ENCODE measurements at places on chromosomes 5 and 9. TPM values are rescaled to one million over a fixed set of nuclear protein-coding genes. Genes with fewer than 3 reads are reported as not detected.

The FAM221B gene
- not detected for total RNA-seq

GRCh38 chr5:43425983-43426382 lies 13.8 kb upstream of the CCL28 start:
- DNase-seq: no peak

GRCh38 chr9:76516871-76517270 lies 57.9 kb downstream of the GCNT1 start:
- DNase-seq: no peak

- DNase-seq: no peak
Observed at GRCh38 chr9:7760014-7760415, 39.6 kb downstream of the DMAC1 start.

The TMEM215 gene
- total RNA-seq: not detected

- DNase-seq: no peak
Observed at GRCh38 chr5:94595281-94595840, 23.0 kb downstream of the KIAA0825 start.

GRCh38 chr5:35129276-35129675 lies 81.5 kb upstream of the AGXT2 start:
- DNase-seq: no peak

GRCh38 chr5:113062869-113063508 lies 86.4 kb downstream of the DCP2 start:
- no peak for DNase-seq

DNA sequence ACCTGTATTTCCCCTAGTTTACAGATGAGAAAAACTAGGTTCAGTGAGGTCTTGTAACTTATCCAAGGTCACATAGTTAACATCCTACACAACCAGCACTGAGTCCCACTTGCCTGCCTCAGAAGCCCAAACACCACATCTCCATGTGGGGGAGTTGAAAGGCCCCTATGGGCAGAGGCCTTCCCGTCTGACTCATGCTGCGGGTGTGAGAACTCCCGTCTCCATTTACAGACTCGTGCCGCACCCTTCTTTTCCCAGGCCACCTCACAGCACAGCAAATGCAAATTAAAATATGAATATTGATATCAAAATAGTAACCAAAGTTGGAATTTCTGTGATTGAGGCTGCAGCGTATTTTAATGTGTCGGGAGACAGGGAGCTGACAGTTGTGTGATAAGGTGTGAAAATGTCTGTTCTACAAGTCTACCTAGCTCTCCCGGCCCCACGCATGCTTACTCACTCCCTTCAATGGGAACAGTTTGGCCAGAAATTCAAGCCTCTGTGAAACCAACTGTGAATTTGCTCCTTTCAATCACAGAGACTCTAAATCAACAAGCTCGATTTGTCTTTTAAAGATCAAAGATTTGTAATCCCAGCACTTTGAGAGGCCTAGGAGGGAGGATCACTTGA lies 90.1 kb downstream of the CRB2 start:
- no peak for DNase-seq

DNA sequence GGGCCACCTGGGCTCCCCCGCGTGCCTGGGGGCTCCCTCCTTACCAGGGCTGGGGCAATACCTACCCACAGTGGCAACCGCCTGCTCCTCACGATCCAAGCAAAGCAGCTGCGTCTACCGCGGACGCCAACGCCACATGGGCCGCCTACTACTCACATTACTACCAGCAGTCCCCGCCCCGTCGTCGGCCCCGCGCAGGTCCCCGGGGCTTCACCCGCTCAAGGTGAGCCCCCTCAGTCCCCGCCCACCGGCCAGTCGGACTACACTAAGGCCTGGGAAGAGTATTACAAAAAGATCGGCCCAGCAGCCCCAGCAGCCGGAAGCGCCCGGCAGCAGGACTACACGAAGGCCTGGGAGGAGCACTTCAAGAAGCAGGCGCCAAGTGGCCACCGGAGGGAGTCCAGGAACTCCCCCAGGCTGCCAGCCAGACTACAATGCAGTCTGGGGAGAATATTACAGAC lies 106.0 kb upstream of the MTAP start:
- no peak for DNase-seq

DNA sequence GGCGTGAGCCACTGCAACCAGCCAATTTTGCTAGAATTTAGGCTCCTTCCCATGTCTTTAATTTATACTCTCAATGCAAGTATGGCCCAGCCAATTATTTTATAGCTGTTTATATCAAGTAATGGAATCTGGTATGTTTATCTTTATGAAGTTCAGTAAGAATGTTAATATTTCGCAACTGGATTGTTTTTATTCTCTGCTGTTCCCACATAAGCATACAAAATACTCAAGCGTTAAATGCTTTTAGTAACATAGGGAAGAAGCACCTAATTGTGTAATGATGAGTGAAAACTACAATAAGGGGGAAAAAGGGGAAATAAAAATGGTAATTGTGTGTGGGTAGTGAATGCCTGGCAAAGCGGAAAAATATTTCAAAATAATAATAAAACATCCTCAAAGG lies 21.3 kb downstream of the PWWP2A start:
- DNase-seq: no peak

The PCDHAC1 gene
- total RNA-seq: 0.11 TPM

DNA sequence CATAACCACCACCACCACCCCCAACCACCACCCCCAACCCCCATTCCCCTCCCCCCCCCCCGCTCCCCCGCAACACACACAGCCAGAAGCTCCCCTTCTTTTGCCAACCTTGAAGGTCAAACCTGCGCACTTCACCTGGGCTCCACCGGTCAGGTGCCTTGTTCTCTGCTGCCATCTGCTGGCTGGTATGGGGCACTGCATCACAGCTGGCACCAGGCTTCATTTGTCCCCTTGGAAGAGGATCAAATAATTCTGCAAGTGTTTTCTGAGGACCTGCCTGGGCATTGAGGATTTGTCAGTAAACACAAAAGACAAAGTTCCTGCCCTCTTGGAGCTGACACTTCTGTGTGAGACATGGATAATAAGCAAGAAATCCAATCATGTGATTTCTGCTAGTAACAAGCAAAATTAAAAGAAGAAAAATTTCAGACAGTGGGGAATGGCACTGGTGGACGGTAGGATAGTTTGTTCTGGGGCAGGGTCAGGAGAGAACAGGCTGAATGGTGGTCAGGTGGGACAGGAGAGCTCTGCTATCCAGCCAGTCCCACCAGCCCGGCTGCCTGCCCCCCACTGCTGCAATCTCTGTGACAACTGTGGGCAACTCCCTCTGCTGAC lies 55.6 kb upstream of the LMX1B start:
- DNase-seq: no peak

DNA sequence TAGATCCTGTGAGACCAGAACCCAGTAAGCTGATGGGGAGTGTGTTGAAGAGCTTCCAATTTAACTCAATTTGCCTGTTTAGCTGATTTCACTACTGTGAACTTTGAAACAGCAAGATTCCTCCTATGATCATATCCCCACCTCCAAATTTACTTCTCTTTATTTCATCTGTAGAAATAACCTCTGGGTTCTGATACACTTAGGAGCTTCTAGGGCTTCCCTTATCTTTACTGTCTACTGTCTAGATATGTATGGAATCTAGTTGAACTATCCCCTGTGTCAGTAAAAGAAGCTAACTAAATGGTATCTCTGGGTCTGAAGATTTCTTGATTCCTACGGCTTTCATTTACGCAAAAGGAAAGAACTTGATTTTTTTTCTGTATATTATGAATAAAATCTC lies 116.8 kb downstream of the GCNT1 start:
- DNase-seq: no peak

The DNAH5 gene
- 0.56 TPM for total RNA-seq

The PITX1 gene
- total RNA-seq: 1.4 TPM

The CD14 gene
- total RNA-seq: 11.6 TPM

DNA sequence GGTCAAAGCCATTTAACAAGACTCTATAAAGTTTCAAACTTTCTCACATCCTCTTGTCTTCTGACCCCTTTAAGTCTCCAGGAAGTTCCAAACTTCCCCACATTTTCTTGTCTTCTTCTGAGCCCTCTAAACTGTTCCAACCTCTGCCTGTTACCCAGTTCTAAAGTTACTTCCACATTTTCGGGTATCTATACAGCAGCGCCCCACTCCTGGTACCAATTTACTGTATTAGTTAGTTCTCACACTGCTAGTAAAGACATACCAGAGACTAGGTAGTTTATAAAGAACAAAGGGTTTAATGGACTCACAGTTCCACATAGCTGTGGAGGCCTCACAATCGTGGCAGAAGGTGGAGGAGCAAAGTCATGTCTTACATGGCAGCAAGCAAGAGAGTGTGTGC lies 23.3 kb upstream of the PRLR start:
- no peak for DNase-seq

The TARS1 gene
- total RNA-seq: 30.0 TPM

GRCh38 chr9:121885345-121885901 lies 207.7 kb downstream of the TTLL11 start:
- DNase-seq: no peak

The TRUB2 gene
- total RNA-seq: 11.6 TPM

The ADAMTS13 gene
- total RNA-seq: 1.9 TPM

- DNase-seq: no peak
Observed at GRCh38 chr9:137194388-137194787, 5.9 kb downstream of the SSNA1 start.
